HT1080 (cell line): ENCODE measurements at places on chromosomes 5 and 9. TPM values are rescaled to one million over a fixed set of nuclear protein-coding genes. Genes with fewer than 3 reads are reported as not detected.

TTC16 gene
- total RNA-seq, result not detected in 2 replicates

RORB gene
- 0.13 and 0.17 TPM in 2 replicates for total RNA-seq

PCDHB2 gene
- 0.37 and 0.43 TPM in 2 replicates for total RNA-seq

- DNase-seq, result no peak
Measured at GRCh38 chr5:125149527-125149926, 403.1 kb upstream of the ZNF608 start.

- DNase-seq, result no peak
Measured at GRCh38 chr5:78811866-78812265, 163.3 kb upstream of the LHFPL2 start.
